ENCODE measurements at places on chromosomes 7 and 10.

DNA sequence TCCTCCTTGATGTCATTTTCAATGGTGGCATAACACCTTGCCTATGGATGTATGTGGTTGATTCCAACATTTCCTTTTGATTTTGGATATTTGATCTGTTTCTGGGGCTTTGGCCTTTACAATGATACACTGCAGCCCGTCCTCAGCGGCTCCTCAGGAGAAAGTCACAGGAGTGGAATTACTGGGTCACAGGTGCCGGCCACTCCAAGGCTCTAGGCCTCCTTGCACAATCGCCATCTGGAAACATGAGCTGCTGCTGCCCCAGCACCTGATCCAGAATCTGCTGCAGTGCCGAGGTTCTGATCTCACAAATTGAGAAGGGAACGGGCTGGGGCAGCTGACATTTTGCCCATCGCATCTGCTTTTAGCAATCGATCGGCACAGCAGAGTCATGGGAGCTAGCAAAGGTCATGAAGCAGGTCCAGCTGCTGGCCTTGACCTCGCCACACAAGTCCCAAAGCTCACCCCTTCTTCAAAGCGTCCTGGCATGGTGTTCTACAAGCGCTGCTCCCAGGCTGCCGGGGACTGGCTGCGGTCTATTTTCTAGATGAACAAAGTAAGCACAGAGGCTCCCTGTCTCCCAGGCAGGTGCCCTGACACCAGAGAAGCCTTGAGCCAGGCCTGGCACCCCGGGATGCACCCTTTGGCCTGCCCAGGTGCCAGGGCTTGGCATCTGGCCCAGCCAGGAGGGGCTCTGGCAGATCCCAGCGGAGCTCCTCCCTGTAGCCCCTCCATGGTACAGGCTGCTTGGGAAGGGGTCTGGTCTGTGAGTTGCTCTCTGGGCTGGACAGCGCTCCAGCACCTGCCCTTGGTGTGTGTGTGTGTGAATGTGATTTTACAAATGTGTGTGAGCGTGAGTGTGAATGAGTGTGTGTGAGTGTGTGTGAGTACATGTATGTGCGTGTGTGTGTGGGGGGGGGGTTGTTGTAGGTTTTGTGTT lies 201.8 kb downstream of the GLRX3 start:
- DNase-seq = no peak

DNA sequence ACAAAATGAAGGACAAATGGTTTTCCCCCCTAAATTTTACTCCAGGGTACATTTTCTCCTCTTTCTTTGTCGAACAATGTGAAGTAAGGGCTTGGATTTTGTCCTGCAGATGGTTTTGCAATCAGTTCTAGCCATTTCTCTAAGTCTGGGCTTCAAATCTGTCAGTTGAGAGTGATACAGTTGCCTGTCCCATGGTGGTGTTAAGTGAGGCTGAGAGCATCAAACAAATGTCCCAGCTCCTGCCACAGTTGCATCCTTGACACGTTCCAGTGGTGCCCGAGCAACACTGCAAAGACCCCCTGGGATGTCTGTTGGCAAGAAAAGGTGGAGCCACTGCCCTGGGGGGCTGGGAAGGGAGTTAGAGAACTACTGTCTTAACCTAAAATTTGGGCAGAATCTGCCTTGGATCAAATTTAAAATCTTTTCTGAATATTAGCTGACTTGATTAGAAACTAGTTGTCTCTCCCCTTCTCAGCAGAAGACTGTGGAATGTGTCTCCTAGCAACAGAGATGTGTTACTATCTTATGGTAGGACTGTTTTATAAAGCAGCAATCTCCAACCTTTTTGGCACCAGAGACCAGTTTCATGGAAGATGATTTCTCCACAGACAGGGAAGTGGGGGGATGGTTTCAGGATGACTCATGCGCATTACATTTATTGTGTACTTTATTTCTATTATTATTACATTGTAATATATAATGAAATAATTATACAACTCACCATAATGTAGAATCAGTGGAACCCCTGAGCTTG lies 102.0 kb upstream of the STEAP1B start:
- no peak for DNase-seq

GRCh38 chr10:70190581-70190980 lies 20.3 kb upstream of the SAR1A start:
- no peak for DNase-seq

DNA sequence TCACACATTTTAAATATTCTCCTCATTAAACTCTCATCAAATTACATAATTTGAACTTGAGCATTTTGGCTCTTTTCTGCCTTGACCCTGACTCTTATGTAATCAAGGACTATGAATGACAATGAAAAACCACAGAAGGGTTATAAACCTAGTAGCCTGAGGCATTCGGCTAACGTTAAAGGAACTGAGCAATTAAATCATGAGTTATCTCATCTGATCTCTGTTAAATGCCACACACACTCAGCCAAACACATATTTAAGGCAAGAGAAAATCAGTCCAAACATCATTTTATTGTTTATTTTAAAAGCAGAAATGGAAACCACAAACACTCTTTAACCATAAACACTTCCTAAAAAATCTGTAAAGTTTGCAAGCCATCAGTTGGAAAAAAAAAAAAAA lies 204.3 kb downstream of the DGKI start:
- DNase-seq = no peak

DNA sequence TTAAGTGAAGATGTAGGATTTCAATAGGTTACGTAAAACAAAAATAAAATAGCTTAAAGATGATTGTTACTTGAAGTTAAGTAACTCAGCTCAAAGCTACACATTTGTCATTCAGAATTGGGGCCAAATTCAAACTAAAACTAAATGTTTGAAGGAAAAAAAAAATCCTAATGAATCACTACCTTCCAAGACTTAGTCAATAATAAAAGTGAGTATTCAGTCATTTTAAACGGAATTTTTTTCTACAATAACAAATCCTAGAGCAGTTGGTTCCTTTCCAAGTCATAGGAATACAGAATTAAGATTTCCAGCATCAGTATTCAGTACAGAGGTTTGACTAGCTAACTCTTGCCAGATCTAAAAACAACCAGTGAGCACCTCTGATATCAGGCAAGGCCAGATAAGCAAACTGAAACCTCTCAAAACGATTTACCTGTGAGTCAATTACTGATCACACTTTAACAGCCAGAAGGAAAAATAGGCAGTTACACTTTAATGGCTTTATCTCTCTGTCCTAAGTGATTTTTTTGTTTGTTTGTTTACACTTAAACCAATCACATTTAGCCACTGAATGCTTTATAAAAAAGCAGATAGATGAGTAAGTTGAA lies 669.8 kb upstream of the ANKRD30A start:
- no peak for DNase-seq

DNA sequence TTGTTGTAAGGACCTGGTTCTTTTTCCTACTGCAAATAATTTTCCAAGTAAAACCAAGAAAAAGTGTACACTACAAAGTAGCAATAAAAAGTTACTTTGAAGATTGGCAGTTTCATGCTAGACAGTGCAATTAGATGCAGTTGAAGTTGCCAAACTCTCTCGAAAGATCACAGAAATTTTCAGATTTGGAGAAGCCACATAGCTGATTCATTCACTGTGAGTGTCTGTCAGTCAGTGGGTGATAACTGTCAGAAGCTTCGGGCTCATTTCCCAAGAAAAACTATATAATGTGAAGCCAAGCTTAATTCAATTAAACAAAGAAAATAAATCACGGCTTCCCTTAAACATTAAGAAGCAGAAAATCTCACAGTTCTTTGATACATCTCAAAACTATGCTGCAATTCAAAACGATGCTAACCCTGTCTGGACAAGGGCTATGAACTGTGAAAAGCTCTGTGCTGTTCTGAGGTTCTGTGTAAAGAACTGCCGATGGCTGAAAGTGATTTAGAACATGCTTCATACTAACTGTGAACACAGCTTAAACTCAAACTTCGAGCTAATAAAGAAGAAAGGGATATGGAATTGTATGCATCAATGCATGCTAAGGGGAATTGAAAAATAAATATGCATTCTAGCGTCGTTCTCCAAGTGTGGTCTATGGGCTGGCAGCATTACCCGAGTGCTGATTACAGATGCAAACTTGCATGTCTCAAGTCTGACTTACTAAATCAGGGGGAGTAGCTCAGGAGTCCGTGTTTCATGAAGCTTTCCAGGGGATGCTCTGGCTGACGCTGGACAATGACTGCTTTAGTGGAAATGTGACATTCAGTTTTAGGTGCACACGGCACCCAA lies 557.4 kb downstream of the CALN1 start:
- DNase-seq = no peak

- DNase-seq = no peak
These were observed 4.8 kb downstream of the FAM241B start for GRCh38 chr10:69634759-69635425.

- no peak for DNase-seq
These were observed 159.9 kb upstream of the EEPD1 start for GRCh38 chr7:35993113-35993512.

DNA sequence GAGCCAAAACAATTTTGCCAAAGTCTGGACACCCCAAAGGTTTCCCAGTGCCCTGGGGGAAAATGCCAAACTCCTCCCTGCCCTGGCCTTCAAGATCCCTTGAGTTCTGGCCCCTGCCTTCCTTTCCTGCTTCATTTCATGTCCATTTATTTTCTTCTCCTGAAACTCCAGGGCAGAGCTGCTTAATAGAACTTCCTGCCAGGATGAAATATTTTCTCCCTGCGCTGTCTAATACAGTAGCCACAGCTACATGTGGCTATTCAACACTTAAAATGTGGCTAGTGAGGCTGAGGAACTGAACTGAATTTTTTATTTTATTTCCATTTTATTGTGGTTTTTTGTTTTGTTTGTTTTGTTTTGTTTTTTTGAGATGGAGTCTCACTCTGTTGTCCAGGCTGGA lies 49.6 kb downstream of the COL13A1 start:
- no peak for DNase-seq

DNA sequence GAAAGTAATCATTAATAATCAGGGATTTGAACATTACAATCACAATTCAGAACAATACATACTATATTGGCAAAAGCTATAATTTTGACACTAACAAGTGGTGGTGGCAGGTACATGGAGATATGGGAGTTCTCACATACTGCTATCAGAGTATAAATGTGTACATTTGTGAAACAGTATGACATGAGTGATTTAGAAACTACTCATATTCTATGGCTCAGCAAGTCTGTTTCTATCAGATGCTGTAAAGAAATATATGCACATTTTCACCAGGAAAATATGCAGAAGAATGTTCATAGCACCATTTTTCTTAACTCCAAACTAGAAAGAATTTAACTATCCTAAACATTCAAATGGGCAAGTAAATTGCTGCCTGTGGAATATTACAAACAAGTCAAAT lies 620.0 kb downstream of the SH2D4B start:
- no peak for DNase-seq

DNA sequence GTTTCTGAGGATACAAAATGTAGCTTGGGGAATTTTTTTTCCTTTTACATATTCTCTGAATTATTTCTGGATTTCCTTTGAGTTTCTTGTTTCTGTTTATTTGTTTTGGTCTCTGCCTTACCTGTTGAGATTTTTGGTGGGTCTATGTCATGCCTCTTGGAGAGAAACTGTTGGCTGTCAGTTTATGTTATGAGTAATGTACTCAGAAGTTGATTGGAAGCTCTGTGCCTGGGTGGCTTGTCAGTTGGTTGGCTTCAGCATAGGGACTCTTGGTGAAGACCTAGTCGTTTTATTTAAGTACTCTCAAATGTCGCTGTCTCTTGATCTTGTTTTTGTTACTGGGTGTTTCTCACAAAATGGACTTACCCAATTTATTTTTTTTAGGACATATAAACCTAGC lies 132.4 kb downstream of the CDK14 start:
- DNase-seq = no peak

- DNase-seq = no peak
These were observed 203.9 kb upstream of the GLI3 start for GRCh38 chr7:42440951-42441350.
